T-helper 9 cell (primary cell): ENCODE measurements at places on chromosomes 12 and 14.

- DNase-seq = no peak
These were observed 28.3 kb downstream of the TPCN1 start for GRCh38 chr12:113249546-113249945.

DNA sequence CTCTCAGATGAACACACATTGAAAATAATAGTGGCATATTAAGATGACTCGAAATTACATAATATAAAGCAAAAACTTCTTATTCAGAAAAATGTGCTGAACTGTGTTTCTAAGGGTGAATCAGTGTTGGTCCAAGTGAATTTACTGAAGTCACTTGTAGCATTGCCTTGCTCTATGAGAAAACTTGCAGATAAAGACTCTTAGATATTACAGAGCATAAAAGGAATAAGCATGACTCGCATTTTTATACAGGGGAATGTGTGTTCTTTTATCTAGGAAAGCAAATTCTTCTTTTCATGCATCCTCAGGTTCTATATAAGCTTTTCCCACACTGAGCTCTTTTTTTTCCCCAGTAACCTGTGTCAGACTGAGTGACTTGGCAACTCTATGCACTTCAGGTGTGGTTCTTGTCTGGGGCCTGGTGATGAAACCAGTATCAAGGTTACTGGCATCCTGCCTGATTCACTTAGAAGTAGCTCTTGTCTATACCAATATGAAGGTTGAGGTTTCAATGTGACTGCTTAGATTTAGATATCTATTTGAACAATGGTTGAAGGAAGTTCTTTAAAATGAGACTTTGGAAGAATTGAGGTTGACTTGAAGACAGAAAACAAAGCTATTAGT lies 76.1 kb downstream of the OTOGL start:
- DNase-seq = no peak

- DNase-seq = no peak
These were observed 3.3 kb downstream of the FAM181A start for GRCh38 chr14:93930296-93930988.

- no peak for DNase-seq
These were observed 75.5 kb upstream of the OVCH1 start for GRCh38 chr12:29572938-29573337.

DNA sequence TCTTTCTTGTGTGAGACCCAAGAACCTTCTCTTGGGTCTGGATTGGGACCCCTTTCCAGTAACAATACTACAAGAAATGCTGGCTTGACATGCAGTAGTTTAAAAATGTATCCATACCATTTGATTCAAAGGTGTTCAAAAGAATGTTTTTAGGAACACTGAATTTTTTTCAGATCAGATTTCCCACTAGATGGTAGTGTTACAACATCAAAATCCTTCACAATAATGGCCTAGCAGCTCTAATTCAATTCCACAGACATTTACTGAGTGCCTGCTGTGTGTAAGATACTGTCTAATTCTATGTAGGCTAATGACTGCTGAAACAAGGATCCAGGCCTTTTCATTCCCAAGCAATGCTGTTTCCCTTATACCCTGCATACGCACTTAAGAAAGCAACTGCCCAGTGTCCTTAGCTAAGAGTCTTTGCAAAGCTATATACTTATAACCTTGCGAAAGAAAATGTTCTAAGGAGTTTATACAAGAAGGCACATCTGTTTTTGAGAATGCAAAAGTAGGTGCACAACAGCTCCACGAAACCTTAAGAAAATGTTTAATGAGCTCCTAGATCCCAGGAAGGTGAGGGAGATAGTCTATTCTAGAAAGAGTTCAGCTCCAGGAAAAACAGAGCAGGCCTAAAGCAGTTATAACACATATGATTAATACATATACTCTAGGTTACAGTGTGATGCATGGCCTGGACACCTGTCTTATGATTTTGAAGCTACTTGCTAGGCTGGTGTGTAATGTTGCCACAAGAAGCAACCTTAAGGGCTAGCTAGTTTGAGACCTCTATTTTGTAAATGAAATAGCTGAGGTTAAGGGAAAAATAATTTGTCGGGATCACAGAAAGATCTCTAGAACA lies 50.9 kb upstream of the PKP2 start:
- DNase-seq = no peak

DNA sequence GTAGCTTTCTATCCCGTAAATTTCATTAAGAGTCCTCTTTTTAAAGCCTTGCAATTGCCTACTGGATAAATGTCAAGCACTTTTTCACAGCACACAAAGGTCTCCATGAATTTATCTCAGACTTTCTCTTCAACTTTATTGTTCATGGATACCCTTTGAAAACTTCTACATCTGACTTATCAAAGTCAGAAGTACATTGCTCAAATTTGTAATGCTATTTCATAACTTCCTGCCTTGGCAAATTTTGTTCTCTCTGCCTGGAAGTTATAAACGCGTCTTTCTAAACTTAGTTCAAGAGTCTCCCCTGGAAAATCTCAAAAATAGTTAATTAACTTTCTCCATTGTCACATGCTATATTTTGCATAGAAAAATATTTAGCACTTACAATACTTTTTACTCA lies 55.9 kb upstream of the RERGL start:
- DNase-seq = no peak

- DNase-seq = no peak
These were observed 27.4 kb downstream of the RAB35 start for GRCh38 chr12:120089105-120089504.

DNA sequence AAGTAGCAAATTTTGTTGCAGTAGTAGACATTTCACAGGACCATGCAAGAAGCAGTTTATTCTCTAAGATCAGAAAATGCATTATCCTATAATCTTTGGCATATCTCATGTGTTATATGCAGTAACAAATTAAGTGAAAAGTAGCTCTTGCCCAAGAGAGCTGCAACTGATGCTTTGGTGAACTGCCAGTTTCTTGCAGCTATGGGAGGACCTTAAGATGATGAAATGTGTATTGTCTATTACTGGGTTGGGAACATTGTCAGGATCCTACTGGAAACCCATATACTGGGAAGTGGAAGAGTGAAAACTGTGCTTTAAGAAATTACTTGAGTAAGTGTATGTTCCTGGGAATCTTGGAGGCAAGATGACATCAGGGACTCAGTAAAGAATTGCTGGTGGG lies 238.8 kb downstream of the DACT1 start:
- DNase-seq = no peak
